Upper lobe of left lung (tissue), 6 donors: ENCODE measurements at places on chromosomes 16 and 17. TPM values are rescaled to one million over a fixed set of nuclear protein-coding genes. Genes with fewer than 3 reads are reported as not detected.

DNA sequence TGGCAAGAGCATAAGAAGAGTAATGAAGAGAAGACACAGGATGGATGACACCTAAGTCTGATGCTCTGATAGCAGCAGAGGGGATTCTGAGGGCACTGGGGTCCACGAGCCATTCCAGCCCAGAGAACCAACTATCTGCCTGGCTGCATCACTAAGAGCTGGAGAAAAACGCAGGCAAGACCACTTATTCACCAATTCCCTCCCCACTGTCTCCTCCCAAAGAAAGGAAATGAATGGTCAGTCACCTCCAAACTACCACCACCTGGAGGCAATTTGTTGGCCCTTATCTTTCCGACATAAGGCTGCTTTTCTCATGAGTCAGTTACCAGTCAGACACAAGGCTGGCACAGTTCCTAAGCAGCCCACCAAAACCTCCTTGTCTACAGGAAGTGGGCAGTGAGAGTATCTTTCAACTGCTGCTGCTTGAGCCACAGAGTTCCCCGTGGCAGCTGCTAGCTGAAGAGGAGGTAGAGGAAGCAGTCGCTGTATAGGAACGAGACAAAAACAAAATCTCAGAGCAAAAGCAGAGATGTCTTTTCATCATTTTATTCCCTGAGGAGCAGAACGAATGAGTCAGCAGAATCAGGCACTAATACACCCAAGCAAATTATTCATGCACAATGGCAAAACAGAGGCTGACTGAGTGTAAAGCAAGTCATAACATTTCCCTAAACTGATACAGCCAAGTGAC is 111.1 kb downstream of the SMG6 start:
- H3K27me3 ChIP-seq, result no peaks in the 10 kb centered on the region
- DNase-seq, result no peak
- H3K4me1 ChIP-seq, result peaks cover 28% of the 10 kb centered on the region
- no peaks in the 10 kb centered on the region for H3K36me3 ChIP-seq
- H3K27ac ChIP-seq, result no peak overlapping the region

GRCh38 chr16:68079376-68079625 is 5.9 kb upstream of the NFATC3 start:
- DNase-seq, result no peak
- H3K4me1 ChIP-seq, result peaks cover 75% of the 10 kb centered on the region
- no peaks in the 10 kb centered on the region for H3K27me3 ChIP-seq
- peak overlapping the region; percentile 100 for H3K27ac ChIP-seq

Gene CDT1
- 3.2 TPM for total RNA-seq

- no peak for DNase-seq
- H3K36me3 ChIP-seq, result no peaks in the 10 kb centered on the region
- no peak overlapping the region for H3K4me3 ChIP-seq
- no peaks in the 10 kb centered on the region for H3K4me1 ChIP-seq
- no peaks in the 10 kb centered on the region for H3K27me3 ChIP-seq
Measured at GRCh38 chr16:78976212-78976611, 624.3 kb downstream of the MAF start.

DNA sequence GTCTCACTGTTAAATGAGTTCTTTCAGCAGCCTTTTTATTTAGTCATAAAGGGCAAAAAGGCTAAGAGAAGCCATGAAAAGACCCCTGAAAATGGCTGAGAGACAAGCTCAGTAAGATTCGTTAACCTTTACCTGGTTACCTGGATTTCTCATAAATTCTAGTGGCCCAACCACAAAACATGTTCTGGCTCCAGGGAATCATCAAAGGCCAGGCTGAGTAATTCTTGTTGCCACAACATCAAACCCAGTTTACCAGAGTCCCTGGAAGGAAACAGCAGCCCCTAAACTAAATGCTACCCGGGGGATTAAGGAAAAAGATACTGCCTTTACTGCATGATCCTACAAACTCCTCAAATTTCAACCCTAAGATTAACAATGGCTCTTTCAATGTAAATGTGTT is 15.8 kb downstream of the CYTH1 start:
- no peaks in the 10 kb centered on the region for H3K36me3 ChIP-seq
- no peak overlapping the region for H3K4me3 ChIP-seq
- H3K4me1 ChIP-seq, result peaks cover 71% of the 10 kb centered on the region
- no peaks in the 10 kb centered on the region for H3K27me3 ChIP-seq

DNA sequence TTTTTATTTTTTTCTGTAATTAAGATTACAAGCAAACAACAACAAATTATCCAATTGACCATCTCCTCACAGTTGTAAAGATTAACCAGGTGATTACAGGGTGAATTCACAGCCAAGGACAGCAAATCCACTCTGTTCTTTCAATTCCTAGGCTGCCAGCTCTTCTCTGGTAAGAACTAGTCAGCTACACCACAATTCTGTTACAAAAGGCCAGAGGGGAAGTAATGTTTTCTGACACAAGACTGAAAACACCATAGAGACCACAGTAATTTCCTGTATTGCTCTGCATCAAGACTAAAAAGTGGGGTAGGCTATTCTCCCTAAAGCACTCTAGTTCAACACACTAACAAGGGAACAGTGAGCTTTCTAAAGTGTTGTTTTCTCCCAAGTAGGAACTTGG is 10.6 kb downstream of the CA10 start:
- no peak overlapping the region for H3K4me3 ChIP-seq
- DNase-seq, result no peak
- no peaks in the 10 kb centered on the region for H3K36me3 ChIP-seq

DNA sequence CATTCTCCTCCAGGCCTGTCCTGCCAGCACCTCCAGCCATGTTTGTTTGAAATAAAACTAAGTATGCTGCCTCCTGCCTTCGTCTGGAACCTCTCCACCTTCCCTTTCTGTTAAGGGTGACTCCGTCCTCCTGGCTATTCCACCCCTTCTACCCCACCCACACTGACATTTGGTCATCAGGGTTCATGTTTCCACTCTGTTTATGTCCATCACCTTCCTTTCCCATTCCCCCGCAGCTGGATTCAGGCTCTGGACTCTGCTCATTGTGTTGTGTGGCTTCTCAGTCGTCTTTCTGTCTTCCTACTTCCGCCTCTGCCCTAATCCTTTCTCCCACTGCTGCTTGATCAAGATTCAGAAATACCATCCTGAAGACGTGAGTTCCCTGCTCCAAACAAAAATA is 28.6 kb downstream of the EPN2 start:
- no peaks in the 10 kb centered on the region for H3K36me3 ChIP-seq
- H3K27ac ChIP-seq, result peak overlapping the region; percentile 78
- H3K27me3 ChIP-seq, result no peaks in the 10 kb centered on the region
- no peak for DNase-seq
- peaks cover 92% of the 10 kb centered on the region for H3K4me1 ChIP-seq

GRCh38 chr16:73298562-73298961 is 250.6 kb upstream of the ZFHX3 start:
- H3K27me3 ChIP-seq, result no peaks in the 10 kb centered on the region
- DNase-seq, result no peak
- no peaks in the 10 kb centered on the region for H3K36me3 ChIP-seq
- no peak overlapping the region for H3K4me3 ChIP-seq
- H3K4me1 ChIP-seq, result no peaks in the 10 kb centered on the region
- H3K27ac ChIP-seq, result no peak overlapping the region

Gene KRT33B
- not detected for total RNA-seq

DNA sequence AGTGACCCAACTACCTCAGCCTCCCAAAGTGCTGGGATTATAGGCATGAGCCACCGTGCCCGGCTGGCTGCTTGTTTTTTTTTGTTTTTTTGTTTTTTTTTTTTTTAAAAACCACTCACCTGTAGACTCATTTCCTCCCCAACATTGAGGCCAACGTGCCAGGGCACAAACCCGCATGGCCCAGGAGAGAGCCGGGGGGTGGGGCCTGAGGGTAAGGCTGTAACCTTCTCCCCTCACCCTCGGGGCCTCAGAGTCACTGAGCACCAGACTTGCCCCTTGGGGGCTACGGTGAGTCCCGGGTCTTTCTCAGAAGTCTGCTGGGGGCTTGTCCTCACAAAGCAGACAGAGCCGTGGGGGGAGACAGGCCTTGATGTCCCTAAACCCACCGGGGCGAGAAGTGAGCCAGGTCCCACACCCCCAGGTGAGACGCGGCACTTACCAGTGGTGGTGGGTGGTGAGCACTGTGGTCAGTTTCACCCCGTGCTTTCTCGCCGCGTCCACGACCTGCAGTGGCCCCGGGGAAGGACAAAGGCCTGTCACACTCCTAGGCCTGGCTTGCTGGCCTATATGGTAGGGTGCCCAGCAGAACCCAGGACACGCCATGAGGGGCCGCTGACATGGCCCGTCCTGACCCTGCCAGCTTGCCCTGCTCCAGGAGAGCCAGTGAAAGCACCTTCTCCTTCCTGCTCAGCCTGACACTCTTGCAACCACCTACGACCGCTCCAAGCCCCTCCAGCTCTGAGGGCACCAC is 4.6 kb downstream of the HAGH start:
- no peak overlapping the region for H3K4me3 ChIP-seq
- no peaks in the 10 kb centered on the region for H3K27me3 ChIP-seq
- no peak overlapping the region for H3K27ac ChIP-seq
- H3K4me1 ChIP-seq, result peaks cover 14% of the 10 kb centered on the region
- no peak for DNase-seq
- H3K36me3 ChIP-seq, result peaks cover 44% of the 10 kb centered on the region
